ENCODE measurements at places on chromosomes 1 and 21.
A peak's percentile ranks its signal among the peaks of the same experiment; 100 is the strongest.

DNA sequence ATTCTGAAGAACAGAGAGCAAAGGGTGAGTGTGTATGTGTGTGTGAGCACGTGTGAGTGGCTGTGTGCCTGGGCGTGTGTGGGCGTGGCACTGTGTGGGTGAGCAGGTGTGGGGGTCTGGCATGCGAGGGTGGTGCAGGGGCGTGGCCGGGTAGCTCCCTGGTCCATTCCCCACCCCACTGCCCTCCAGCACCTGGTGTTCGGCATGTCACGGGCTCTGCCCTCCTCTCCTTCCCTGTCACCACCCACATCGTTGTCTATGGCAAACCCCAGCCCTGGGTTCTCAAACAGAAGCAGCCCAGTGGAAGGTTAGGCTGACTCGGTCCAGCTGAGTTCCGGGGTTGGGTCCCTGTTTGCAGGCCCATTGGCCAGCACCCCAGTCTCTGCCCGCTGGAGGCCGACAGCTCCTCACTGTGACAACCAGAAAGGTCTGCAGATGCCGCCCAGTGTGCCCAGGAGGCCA is 39.8 kb downstream of the UBE2G2 start:
- DNase-seq = no peak

DNA sequence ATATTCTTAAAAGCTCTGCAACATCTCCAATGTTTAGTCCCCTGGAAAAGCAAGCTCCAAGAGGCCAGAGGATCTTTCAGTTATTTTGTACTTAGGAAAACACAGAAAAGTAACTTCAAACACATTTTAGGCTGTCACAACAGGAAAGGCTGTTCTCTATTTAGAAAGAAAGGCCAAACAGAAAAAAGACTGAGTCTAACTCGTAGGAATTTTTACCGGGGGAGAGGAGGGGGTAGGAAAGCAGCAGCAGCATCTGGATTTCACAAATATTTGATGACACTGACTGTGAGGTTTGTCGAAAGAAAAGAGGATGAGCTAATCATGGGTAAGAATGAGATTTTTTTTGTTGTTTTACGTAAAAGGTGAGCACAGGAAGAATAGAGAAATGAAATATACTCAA is 107.1 kb downstream of the EIF4G3 start:
- peak; percentile 76 for DNase-seq

DNA sequence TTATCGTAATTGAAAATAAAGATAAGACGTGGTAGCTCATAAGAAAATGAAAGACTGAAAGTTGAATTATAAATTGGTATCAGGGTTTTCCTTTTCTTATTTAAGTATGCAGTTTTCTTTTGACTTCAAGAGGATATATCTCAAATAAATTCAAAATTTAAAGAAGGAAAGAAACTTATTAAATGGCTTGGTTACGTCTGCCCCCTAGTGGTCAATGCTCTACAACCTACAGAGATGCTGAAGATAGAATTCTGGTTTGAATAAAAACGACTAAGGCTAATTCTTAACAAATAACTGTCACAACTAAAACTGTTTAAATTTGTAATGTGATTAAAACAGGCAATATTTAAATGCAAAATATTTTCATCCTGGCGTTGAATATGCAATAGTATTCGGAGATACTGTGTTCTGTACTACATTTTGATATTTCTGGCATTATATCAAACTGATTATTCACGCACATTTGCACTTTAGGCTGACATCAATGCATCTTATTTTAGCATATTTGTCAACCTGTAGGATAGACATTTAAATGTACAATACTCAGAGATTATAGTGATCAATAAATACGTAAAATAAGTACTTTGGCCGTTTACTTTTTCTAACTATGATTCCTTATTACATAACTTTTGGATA is 26.8 kb downstream of the IFI44 start:
- DNase-seq = peak; percentile 70

- peak; percentile 3 for DNase-seq
Observed at GRCh38 chr21:41065539-41065938, 102.4 kb upstream of the BACE2 start.

GRCh38 chr1:170145770-170146676 is at the start of gene NTMT2:
Gene NTMT2, plus strand, starts transcription at chr1:170145959. Its CDS starts 149 bp downstream, at chr1:170146108.
- no peak for DNase-seq

GRCh38 chr1:78854556-78854955 is 152.0 kb downstream of the ADGRL4 start:
- no peak for DNase-seq

DNA sequence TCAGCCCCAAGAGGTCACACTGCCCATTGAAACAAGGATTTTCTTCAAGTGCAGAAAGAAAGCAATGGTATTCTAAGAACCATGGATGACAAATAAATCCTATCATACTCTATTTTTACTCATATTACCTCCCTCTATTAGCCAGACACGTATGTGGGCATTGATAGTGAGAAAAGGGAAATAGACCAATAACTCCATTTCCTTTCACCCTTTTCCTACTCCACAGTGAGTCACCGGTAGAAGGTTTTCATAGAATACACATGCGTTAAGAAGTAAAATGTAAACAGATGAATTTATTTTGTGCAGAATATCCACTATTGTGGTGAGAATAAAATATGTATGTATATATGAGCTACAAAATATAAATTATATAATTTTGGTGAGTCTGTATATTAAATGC is 568.9 kb upstream of the ADGRL4 start:
- DNase-seq = no peak

GRCh38 chr1:154864189-154864975 is 5.7 kb downstream of the KCNN3 start:
- no peak for DNase-seq

- no peak for DNase-seq
Observed at GRCh38 chr1:204041803-204042505, 31.0 kb upstream of the SOX13 start.

- DNase-seq = peak; percentile 88
Observed at GRCh38 chr21:28771790-28772501, 220.7 kb downstream of the LTN1 start.

GRCh38 chr1:162627662-162628296 is 4.5 kb upstream of the DDR2 start:
- peak; percentile 42 for DNase-seq

DNA sequence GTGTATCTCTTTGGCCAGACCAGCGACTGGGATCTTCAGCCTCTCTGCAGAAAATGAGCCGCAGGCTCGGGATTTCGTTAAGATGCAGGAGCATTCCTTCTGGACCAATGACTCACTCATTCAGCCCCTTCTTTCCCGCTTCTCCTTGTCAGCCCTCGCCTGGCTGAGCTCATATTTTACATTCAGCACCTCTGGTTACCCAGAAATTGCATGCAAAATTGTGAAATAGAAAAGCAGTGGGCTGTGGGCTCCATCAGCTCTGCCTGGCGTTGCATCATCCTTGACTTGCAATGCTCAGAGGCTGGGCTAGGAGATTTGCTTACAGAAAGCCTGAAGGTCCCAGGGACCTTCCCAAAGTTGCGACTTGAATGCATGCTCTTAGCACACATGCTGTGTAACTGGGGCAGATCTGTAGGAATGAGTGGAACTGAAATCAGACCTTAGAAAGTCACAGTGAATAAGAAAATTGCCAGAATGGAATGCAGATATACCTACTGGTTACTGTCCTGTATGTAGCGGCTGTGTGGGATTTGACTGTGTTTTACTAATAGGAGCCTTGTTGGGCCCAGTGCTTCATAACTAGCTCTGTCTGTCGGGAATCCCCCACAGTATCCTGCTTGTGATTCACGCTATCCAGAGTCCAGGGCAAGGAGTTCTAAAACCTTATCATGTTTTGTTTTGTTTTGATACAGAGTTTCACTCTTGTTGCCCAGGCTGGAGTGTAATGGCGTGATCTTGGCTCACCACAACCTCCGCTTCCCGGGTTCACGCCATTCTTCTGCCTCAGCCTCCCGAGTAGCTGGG is 444.8 kb downstream of the KIF26B start:
- DNase-seq = peak; percentile 92

DNA sequence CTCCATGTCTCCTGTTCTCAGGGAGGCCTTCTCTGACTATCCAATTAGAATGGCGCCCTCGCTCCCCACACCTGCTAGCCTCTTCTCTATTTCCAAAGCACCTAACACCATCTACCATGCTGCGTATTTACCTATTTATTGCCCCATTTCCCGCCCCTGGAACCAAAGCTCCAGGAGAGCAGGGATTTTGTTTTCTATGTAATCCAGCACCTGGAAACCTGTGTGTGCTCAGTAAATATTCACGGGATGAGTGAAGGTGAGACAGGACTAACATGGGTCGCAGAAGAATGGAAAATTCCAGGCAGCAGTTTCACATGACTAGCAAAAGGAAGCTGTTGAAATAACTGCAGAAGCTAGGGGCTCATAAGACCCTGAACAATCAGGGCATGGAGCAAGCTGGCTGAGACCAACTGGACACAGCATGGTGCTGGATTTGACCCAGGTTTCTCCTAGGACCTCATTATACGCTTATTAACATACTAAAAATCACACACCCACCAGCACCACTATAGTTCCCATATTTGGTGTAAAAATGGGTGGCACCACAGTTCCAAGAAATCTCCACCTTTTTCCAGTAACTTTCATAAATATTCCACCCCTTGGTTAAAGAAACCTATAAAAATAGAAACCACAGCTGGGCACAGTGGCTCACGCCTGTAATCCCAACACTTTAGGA is 15.1 kb upstream of the TENT5B start:
- DNase-seq = no peak

DNA sequence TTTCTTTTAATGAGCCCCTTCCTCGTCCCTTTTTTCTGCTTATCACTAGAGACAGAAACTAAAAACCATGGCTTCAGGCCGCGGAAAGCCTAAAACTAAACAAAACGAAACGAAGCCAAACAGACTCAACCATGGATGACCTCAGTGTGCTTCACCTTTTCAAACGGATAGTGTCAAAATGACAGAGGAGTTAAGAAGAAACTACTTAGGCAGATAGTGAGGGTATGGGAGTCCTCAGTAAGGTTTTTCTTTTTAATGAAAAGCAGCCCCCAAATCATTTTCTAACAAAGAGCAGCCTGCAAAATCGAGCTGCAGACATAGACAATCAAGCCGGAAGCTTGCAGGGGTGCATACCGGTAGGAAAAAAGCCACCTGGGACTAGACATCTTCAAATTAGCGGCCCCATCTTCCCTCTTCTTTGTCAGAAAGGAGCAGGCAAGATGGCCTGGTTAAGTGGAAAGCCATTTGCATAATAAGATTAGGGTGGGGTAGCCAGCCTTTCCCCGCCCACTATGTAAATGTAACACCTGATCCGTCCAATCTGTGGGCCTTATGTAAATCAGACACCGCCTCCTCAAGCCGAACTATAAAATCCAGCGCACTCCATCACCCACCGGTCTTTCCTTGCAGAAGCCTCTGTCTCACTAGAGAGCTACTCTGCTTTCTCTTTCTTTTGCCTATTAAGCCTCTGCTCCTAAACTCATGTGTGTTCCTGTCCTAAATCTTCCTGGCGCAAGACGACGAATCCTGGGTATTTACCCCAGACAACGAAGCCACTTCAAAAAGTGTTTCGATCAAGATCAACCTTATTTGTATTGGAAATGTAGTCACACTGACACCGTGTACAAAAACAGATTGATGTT is 6.2 kb upstream of the ERO1B start:
- peak; percentile 13 for DNase-seq

- peak; percentile 60 for DNase-seq
Observed at GRCh38 chr1:186183970-186184628, 191.0 kb downstream of the TPR start.

- no peak for DNase-seq
Observed at GRCh38 chr1:35657851-35658250, 16.5 kb upstream of the PSMB2 start.
